ENCODE measurements at places on chromosomes 2 and 18.

DNA sequence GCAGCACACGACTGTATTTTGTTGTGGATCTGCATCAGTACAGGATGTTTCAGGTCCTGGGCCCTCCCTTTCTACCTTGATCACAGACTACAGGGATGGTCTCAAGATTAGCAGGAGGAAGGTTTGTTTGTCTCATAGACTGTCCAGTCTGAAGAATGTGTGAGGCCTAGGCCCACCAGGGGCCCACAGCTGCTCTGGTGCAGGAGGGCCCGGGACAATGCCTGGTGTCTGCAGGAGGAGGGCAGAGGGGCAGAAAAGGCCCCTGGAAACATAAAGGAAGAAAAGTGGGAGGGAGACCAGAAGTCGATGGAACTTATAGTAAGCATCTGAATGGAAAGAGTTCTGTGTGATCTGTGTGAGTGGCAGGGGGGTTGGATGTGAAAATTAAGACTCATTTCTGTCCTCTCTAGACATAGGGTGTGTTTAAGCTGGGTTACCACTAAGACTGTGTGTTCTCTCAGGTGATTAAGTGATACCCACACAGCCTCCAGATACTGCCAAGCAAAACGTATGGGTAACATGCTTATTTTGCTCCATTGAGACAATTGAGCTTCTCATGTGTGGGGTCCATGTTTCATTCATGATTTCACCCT is 33.4 kb upstream of the LPIN2 start:
- DNase-seq: peak; percentile 22

DNA sequence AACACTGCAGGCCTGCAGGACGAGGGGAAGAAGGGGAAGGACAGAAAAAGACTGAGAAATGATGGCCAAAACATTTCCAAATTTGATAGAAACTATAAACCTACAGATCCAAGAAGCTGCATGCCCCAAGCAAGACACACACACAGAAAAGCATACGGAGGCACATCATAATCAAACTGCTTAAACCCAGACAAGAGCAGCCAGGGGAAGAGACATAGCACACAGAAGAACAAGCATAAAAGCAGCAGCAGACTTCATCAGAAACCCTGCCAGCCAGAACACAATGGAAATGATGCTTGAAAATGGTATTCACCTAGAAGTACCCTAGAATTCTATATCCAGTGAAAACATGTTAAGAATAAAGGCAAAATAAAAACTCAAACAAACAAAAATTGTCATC is 57.2 kb upstream of the RNU4ATAC start:
- DNase-seq: no peak

GRCh38 chr18:48391868-48392267 is 17.3 kb downstream of the ZBTB7C start:
- DNase-seq: no peak

GRCh38 chr2:204722691-204723090 is 177.4 kb downstream of the PARD3B start:
- no peak for DNase-seq

DNA sequence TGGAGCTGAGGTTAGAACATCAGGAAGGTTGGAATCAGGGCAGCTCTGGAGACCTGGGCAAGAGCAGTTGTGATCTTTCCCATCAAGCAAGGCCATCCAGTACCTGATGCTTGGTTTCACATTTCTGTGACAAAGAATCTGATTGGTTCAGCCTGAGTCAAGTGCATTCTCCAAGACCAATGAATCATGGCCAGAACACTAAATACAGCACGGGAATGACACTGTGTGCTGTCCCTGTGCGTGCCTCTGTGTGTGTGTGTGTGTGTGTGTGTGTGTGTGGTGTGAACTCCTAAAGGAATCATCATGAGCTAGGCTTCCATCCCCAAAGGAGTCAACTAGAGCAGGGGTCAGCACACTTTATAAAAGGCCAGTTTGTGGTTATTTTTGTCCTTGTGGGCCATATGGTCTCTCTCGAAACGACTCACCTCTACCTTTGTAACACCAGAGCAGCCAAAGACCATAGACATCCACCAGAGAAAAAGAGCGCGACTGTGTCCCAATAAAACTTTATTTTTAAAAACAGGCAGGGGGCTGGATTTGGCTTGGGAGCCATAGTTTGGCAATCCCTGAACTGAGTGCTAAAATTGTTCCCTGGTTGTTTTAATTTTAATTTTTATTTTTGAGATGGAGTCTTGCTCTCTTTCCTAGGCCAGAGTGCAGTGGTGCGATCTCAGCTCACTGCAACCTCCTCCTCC is 99.7 kb downstream of the INHBB start:
- DNase-seq: no peak

GRCh38 chr2:80519699-80520291 is 215.2 kb upstream of the LRRTM1 start:
- DNase-seq: no peak

DNA sequence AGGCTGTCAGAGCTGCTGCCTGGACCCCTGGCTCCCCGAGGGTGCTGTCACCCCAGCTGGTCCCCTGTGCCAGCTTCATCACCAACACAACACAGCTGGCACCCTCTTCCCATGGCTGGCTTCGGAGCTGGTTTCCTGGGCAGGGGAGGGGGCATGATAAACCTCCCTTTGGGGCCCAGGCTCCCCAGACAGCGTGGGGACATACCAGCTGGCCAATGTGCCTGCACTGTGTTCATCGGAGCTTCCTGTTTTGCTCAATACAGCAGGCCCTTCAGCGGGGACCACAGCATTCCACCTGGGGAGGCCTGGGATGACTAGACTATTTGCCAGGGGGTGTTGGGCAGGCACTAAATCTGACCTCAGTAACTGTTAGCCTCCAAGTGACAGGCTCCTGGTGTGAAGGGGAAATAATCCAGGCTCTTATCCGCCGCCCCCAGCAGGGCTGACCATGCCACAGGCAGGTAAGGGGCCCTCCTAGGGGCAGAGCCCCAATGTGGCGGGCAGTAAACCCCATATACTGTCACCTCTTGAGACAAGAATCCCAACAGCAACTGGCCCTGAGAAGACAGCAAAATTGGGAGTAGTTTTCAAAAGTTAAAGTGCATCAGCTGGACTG is 44.6 kb downstream of the EMX1 start:
- no peak for DNase-seq

DNA sequence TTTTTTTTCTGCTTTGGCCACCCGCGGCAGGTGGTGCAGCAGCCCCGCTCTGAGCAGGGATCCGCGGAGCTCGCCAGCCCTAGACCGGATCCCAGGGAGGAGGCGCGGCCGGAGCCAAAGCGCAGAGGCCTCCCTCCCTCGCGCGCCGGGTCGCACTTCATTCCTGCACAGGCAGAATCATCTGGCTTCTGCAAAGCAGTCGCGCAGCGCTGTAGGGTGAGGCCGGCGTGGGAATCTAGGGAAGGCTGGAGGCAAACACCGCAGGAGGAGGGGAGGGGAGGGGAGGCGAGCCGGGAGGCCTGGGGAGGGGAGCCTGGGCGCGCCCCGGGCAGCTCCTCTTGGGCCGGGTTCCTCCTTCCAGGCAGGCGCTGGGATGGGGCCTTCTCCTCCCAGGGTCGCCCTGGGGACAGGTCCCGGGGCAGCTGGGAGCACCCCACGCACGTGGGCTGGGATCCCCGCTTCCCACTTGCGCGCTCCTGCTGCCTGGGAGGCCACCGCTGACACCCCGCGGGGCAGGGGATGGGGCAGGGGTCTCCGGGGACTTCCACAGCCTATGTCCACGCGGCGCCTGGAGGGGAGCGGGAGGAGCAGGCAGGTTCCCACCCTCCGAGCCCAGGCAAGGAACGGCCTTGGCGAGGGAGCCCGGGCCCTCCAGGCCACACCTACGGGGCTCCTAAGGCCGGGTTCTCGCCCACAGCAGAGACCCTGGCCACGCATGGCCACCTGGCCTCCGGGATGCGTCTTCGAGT is 45.0 kb downstream of the MBP start:
- DNase-seq: no peak
